CD4-positive, alpha-beta memory T cell (primary cell): ENCODE measurements at places on chromosomes 3 and 15. TPM values are rescaled to one million over a fixed set of nuclear protein-coding genes. Genes with fewer than 3 reads are reported as not detected.

DNA sequence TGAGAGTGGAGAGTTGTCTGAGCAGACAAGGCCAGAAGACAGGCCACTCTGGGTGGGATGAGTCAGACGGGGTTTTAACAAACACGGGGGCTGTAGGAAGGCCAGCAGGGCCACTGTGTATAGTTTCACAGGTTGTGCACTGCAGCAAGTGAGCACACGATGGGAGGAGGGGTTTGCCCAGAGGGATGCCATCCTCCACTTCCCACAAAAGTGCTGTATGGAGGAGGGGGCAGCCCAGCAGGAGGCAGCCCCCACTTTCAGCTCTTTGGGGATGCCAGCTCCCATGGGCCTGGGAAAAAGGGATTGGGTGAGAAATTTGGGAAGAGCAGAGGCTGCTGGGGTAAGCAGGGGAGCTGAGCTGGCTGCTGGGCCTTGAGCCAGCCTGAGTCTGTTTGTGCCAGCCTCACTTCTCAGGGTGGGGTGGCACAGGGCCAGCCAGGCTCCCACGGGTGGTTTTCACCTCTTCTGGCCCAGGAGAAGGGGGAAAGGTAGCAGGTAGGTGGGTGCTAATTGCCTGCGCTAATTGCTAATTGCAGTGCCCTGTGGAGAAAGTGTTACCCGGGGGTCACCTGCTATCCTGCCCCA lies 6.7 kb downstream of the ZBTB47 start:
- no peaks in the 10 kb centered on the region for H3K36me3 ChIP-seq
- no peak overlapping the region for H3K4me3 ChIP-seq
- no peak overlapping the region for H3K27ac ChIP-seq
- no peak for DNase-seq
- H3K27me3 ChIP-seq = no peaks in the 10 kb centered on the region

DNA sequence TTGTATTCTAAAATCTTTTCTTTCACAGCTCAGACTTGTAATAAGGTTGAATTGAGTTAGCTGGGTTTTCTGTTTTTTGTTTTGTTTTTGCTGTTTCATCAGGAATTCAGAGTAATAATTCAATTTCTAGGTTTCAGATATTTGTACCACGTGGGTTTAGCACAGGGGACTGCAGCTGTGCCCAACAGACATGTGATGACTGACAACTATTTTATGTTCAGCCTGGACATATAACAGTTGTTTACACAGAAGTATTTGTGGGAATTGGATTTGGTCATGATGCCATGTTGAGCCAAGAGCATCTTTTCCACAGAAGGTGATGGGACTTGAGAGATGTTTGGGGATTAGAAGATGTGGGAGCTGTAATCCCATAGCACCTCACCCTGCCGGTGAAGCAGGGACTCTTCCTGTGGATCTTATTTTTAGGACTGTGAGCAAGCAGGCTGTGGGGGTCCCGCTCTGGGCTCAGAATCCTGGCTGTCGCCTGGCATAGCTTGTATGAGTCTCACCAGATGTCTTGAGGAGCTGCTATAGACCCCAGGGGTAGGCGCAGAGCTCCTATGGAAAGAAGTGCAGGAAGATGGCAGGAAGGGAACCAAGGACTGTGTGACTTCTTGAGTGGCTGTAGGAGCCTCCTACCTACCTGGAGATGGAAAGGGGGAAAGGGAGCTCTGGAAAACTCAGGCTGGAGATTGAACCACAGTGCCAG lies 23.7 kb downstream of the PXYLP1 start:
- H3K4me3 ChIP-seq = no peak overlapping the region
- no peaks in the 10 kb centered on the region for H3K27me3 ChIP-seq
- no peaks in the 10 kb centered on the region for H3K36me3 ChIP-seq
- DNase-seq = no peak
- no peak overlapping the region for H3K27ac ChIP-seq

GRCh38 chr3:58565621-58566397 lies 11.4 kb downstream of the FAM107A start:
- no peaks in the 10 kb centered on the region for H3K36me3 ChIP-seq
- peaks cover 7% of the 10 kb centered on the region for H3K4me1 ChIP-seq
- H3K4me3 ChIP-seq = no peak overlapping the region
- no peaks in the 10 kb centered on the region for H3K27me3 ChIP-seq

GRCh38 chr15:80231371-80231770 lies 20.6 kb downstream of the CTXND1 start:
- H3K4me3 ChIP-seq = no peak overlapping the region
- no peak overlapping the region for H3K27ac ChIP-seq
- no peaks in the 10 kb centered on the region for H3K4me1 ChIP-seq
- H3K27me3 ChIP-seq = peaks cover 3% of the 10 kb centered on the region

Gene DZIP1L
- not detected for total RNA-seq

Gene CIP2A
- 3.4 TPM for total RNA-seq

DNA sequence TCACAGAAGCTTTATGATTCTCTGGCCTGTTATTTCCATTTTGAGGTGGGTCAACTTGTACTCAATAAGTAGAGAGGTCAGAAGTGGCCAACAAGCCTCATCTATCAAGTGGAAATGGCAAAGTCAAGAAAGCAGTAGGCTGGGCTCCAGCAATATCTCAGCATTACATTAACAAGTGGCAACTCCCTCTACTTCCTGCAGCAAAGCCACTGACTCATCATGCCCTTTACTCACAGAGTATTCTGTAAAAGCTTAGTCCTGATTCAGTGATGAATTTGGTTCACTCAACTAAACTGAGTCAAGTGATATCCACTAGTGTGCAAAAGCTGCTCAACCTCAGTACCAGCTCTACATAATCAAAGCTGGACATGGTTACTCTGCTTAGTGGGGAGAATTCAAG lies 954.6 kb downstream of the EPHA3 start:
- H3K36me3 ChIP-seq = no peaks in the 10 kb centered on the region
- no peak overlapping the region for H3K4me3 ChIP-seq
- DNase-seq = no peak
- no peak overlapping the region for H3K27ac ChIP-seq
- no peaks in the 10 kb centered on the region for H3K4me1 ChIP-seq
- no peaks in the 10 kb centered on the region for H3K27me3 ChIP-seq

DNA sequence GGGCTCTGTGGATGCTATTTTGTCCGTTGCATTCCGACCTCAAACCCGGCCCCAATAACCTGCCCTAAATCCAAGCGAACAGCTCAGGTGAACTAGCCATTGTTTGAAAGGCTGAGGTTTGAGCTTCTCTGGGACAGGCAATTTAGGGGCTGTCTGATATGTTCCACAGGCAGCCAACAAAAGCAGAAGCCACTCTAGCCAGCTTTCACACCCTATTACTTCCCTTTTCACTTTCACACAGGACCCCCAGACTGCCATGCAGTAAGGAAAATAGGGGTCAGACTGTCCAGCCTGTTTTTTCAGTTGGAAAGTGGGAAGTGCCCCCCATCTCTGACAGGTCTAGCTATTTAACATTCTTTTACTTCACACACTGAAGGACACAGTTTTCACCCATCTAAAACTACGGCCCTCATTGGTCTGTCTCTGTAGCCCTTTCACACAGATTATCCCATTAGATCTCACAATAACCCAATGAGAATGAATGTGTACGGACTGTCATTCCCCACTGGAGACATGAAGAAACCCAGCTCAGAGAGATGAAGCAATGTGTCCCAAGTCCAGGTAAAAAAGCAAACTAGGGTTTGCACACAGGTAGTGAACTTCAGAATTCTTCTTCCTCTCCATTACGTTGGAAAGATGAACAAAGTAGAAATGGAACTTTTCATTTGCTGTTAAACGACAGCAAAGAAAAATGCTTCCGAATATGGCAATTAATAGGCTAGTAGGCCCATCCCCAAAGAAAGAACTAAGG lies 1.9 kb downstream of the CCDC12 start:
- no peak overlapping the region for H3K4me3 ChIP-seq
- peaks cover 5% of the 10 kb centered on the region for H3K36me3 ChIP-seq
- H3K27ac ChIP-seq = no peak overlapping the region

GRCh38 chr15:52857937-52858781 lies 68.0 kb upstream of the ONECUT1 start:
- no peaks in the 10 kb centered on the region for H3K27me3 ChIP-seq
- no peak overlapping the region for H3K27ac ChIP-seq
- no peaks in the 10 kb centered on the region for H3K4me1 ChIP-seq

GRCh38 chr3:96007650-96008195 lies 806.7 kb upstream of the EPHA6 start:
- no peak overlapping the region for H3K27ac ChIP-seq
- no peaks in the 10 kb centered on the region for H3K36me3 ChIP-seq
- no peaks in the 10 kb centered on the region for H3K4me1 ChIP-seq
- no peak overlapping the region for H3K4me3 ChIP-seq
- no peaks in the 10 kb centered on the region for H3K27me3 ChIP-seq

DNA sequence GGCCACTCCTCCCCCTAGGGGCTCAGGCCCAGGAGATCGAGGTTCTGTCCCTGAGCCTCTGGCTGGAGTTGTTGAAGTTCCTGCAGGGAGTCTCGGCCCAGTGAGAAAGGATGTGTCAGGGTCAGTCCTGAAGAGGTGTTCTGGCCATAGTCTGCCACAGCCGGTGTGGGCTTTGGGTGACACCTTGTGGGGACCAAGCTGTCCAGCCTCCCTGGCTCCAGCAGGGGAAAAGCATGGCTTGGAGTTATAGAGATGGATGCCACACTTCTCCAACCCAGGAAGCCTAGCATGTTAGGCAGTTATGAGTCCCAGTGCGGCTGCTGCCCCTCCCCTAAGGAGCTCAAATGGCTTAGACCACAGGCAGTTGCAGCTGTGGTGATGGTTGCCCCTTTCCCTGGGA lies 945.6 kb upstream of the GBE1 start:
- H3K4me1 ChIP-seq = no peaks in the 10 kb centered on the region
- H3K27me3 ChIP-seq = no peaks in the 10 kb centered on the region
- no peak overlapping the region for H3K27ac ChIP-seq
- no peaks in the 10 kb centered on the region for H3K36me3 ChIP-seq
- H3K4me3 ChIP-seq = no peak overlapping the region
- DNase-seq = no peak

DNA sequence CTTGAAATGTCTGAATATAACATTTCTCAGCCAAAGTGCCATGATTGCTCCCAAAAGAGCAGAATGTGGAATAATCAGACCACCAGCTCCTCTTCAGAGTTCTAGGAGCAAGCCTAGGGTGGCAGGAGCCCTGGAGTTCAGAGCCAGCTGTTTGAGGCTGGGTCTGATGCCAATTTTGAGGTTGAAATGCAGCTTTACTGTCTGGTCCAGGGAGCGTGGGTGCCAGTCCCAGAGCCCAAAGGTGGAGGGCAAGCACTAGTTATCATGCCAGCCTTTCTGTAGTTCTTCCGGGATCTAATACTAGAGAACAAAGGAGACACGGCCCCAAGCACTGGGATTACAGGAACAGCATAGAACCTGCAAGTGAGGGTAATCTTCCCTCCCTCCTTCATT lies 69.3 kb downstream of the TNFAIP8L3 start:
- H3K36me3 ChIP-seq = no peaks in the 10 kb centered on the region
- no peaks in the 10 kb centered on the region for H3K27me3 ChIP-seq
- no peak for DNase-seq
- no peak overlapping the region for H3K27ac ChIP-seq
- no peak overlapping the region for H3K4me3 ChIP-seq

Gene C3orf22
- total RNA-seq = not detected

GRCh38 chr3:61541694-61542093 lies 19.7 kb upstream of the PTPRG start:
- no peak overlapping the region for H3K27ac ChIP-seq
- H3K4me3 ChIP-seq = no peak overlapping the region
- no peaks in the 10 kb centered on the region for H3K4me1 ChIP-seq
- no peaks in the 10 kb centered on the region for H3K27me3 ChIP-seq
- no peaks in the 10 kb centered on the region for H3K36me3 ChIP-seq
- DNase-seq = no peak

- H3K27ac ChIP-seq = no peak overlapping the region
- no peaks in the 10 kb centered on the region for H3K4me1 ChIP-seq
- no peaks in the 10 kb centered on the region for H3K27me3 ChIP-seq
- no peak overlapping the region for H3K4me3 ChIP-seq
- DNase-seq = peak; percentile 56
These were observed 154.6 kb downstream of the POLR2M start for GRCh38 chr15:57861034-57861638.

- no peaks in the 10 kb centered on the region for H3K4me1 ChIP-seq
- no peak overlapping the region for H3K4me3 ChIP-seq
- no peak overlapping the region for H3K27ac ChIP-seq
- no peaks in the 10 kb centered on the region for H3K27me3 ChIP-seq
- no peak for DNase-seq
These were observed 504.1 kb upstream of the CDIN1 start for GRCh38 chr15:36075333-36075732.

Gene CEP19
- total RNA-seq = 8.2 TPM

DNA sequence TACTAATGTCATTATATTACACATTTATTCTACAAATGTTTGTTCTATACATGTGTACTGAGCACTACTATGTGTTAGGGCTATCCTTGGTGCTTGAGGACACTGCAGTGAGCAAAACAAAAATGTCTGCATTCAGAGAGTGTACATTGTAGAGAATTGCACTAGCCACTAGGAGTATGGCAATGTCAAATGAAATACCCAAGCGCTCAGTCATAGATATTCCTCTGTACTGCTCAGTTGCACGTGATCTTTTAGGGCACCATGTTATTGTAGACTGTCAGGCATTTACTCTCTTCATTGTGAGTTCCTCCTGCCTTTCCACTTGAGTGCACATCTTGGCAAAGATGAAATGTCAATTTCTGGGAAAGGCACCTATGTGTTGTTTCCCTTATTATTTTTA lies 36.8 kb downstream of the FNDC3B start:
- no peak overlapping the region for H3K4me3 ChIP-seq
- no peaks in the 10 kb centered on the region for H3K36me3 ChIP-seq
- no peaks in the 10 kb centered on the region for H3K27me3 ChIP-seq
- DNase-seq = no peak
- no peaks in the 10 kb centered on the region for H3K4me1 ChIP-seq

Gene CCDC33
- not detected for total RNA-seq

- no peak for DNase-seq
- H3K4me3 ChIP-seq = no peak overlapping the region
- H3K27ac ChIP-seq = no peak overlapping the region
- no peaks in the 10 kb centered on the region for H3K27me3 ChIP-seq
- H3K4me1 ChIP-seq = peaks cover 20% of the 10 kb centered on the region
These were observed 7.3 kb downstream of the SSR3 start for GRCh38 chr3:156547637-156548036.

GRCh38 chr15:90407871-90408317 lies 19.9 kb downstream of the IQGAP1 start:
- H3K36me3 ChIP-seq = no peaks in the 10 kb centered on the region
- H3K4me3 ChIP-seq = no peak overlapping the region
- no peaks in the 10 kb centered on the region for H3K27me3 ChIP-seq
- peak; percentile 68 for DNase-seq
- H3K4me1 ChIP-seq = peaks cover 59% of the 10 kb centered on the region
- H3K27ac ChIP-seq = no peak overlapping the region

Gene HHATL
- total RNA-seq = not detected

Gene XRN1
- total RNA-seq = 104 TPM

DNA sequence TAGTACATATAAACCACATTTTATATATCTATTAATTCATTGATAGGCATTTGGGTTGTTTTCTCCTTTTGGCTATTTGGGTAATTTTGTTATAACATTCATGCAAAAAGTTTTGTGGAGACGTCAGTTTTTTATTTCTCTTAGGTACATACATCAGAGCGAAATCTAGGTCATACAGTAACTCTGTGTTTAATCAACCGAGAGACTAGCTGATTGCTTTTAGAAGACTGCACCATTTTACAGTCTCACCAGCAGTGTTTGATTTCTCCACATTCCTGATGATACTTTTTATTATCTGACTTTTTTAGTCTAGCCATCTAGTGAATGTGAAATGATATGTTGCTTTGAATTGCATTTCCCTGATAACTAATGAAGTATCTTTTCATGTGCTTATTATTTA lies 1019.3 kb downstream of the NSUN3 start:
- H3K4me1 ChIP-seq = no peaks in the 10 kb centered on the region
- no peaks in the 10 kb centered on the region for H3K36me3 ChIP-seq
- H3K4me3 ChIP-seq = no peak overlapping the region
- no peaks in the 10 kb centered on the region for H3K27me3 ChIP-seq
- H3K27ac ChIP-seq = no peak overlapping the region
